GF-D8 (cell line): ENCODE measurements at places on chromosomes 7 and 10.
A peak's percentile ranks its signal among the peaks of the same experiment; 100 is the strongest.

DNA sequence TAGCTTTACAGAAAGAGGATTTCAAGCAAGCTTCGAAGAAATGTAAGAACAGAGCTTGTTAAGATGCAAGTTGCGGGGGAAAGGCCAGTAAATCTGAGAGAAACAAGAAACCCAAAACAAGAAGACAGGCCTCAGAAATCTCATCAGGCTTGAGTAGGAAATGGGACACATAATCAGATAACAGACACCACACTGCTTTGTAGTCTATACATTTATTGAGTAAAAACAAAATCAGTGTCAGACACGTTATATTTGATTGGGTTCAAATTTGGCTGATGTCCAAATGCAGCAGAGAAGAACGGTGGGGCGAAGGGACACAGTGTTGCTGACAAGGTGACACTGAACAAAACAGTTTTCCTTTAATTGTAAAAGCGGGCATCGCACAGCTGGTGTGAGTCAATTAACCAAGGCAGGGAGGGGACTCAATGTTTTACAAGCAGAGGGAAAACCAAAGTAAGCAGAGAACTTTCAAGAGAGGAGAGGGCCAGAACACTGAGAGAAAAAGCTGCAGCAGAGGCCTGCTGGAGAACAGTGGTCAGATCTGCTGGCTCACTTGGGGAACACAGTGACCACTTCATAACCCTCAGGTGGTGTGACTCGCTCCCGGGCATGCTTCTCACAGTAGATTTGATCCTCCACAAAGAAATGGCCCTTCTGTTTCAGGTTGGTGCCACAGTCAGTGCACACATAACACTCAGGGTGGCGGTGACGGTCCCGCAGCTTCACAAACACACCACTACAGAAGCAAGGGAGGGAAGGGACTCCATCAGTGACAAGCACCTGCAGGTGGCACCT, 43.5 kb downstream of the ACSM6 start:
- no peak for DNase-seq

GRCh38 chr7:149772956-149773434, 393 bp downstream of the ZNF467 start:
- no peak for DNase-seq

DNA sequence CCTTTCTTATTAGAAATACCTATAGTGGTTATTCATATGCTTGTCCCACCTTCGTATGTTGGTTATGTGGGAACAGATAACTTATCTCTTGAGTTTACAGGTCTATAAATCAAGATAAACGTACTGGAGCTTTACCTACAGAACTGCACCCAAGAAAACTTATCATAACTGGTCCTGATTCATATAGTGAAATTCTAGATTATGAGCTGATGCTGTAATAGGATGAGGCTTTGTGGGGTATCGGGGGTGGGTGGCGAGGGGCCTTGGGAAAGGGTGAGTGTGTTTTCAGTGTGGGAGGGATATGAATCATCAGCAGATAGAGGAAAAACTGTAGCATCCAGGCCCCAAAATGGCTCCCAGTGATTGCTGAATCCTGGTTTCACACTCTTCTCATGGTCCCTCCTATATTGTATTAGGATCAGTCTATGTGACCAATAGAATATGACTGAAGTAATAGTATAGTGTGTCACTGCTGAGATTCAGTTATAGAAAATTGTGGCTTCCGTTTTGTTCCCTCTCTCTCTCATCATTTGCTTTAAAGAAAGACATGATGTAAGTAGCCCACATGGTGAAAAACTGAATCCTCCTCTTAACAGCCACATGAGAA, 706.8 kb upstream of the LRRTM3 start:
- no peak for DNase-seq

GRCh38 chr10:129309565-129309964, 157.5 kb upstream of the MGMT start:
- no peak for DNase-seq

DNA sequence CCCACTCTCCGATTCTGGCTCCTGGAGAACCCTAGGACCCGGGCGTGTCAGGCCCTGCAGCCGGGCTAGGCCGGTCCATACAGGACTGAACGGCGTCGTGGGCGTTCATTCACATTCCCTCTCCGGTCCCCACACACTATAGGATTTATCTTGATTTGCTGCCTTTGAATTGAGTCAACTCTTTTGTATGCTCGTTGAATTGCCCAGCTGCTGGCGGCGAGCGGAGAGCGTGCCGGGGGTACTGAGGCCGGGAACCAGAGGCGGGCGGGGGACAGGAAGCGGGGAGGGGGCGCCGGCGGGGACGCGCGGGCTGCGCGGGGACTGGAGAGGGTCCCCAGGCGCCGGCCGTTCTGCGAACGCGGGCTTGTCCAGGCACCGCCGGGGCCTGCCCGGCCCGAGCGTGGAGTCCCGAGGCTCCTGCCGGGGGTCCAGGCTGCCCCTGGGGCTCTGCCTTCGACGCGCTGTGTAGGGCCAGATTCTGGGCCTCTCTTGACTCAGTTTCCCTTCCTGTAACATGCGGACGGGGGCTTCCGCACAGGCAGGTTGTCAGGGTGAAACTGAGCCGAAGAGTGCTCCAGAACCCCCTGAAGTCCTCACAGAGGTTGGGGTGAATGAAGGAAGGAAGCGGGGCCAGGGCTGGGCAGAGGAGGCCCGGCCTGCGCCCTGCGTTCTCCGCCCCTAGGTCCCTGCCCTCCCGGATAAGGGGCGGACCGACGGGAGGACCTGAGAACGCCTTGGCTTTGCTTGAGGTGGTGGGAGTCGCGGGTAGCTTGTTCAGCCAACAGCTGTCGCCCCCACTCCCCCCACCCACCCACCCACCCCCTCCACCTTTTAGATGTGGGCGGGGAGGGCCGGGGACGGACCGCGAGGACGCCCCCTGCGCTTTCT, 769 bp upstream of the ELFN1 start:
- DNase-seq: no peak

GRCh38 chr10:36474456-36474855, 650.9 kb upstream of the ANKRD30A start:
- DNase-seq: no peak

DNA sequence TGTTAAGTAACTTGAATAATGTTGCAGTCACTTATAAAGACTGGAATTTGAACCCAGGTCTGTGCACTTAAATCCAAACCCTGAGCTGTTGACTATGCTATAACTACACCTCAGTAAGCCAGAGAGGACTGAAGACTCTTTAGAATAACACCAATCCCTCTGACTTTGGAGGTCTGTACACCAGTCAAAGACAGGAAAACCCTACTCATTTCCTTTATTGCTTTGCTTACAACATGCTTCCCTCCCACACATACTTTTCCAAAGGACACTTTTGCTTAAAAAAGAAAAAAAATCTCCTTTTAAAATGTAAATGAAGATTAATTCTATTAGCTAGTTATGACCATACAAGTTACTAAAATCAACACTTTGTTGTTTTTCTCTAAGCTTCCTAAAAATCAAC, 184.7 kb upstream of the KCTD7 start:
- peak; percentile 50 for DNase-seq

DNA sequence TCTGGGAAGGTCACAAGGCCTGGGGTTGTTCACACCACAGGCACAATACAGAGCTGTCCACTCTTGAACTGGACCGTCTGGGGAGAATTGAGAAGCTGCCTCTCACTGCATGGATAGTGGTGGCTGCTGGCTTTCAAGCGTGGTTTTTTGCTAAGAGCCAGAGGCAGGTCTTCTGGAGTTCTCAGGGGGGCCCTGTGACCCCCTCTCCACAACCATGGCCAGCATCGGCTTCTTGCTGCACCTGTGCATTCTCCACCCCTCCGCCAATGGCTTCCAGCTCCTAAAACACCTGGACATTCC, 140.3 kb downstream of the ADCY1 start:
- DNase-seq: no peak

DNA sequence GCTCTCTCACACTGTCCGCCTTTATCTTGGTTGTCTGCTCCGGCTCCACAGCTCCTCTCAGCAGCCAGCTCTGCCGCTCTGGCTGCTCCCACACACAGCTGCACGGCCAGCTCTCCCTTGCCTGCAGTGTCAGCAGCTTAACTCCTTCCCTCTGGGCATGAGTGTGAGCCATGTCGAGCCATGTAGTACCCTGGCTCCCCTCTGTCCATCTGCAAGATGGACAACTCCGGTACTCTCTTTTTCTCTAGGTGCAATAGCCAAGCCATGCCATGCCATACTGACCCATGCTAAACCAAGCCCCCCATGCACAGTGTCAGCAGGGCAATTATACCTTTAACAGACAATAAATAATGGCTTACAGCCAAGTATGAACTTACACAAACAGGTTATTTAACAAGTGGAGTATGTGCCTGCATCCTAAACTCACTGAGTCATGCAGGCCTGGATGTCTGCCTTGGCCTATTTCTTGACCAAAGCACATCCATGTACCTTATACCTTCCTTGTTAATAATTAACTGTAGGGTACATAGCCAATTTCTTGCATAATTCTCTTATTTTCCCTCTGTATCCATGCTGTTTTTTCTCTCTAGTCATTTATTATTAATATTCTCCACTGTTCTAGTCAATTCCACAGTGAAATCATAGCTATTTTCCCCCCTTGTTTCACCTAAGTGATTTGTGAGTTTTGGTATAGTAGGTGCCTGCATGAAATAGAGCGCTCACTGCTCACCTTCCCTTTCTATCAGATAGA, 170.9 kb downstream of the CDK14 start:
- DNase-seq: no peak

DNA sequence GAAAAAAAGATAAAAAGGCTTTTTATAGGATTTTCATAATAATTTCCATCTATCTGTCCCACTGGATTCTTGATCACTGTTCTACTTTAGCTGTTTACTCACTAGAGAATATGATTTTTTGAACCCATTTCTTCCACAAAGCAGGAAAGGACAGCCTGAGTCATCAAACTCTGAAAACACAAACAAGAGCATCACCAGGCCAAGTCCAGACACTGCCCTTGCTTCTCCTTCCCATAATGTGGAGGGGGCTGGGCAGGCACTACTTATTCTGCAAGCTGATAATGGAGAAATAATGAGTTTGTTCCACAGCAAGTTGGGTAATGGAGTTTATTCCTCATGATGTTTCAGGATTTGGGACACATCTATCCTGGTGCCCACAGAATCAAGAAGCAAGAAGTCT, 13.0 kb upstream of the KCNIP2 start:
- DNase-seq: no peak

DNA sequence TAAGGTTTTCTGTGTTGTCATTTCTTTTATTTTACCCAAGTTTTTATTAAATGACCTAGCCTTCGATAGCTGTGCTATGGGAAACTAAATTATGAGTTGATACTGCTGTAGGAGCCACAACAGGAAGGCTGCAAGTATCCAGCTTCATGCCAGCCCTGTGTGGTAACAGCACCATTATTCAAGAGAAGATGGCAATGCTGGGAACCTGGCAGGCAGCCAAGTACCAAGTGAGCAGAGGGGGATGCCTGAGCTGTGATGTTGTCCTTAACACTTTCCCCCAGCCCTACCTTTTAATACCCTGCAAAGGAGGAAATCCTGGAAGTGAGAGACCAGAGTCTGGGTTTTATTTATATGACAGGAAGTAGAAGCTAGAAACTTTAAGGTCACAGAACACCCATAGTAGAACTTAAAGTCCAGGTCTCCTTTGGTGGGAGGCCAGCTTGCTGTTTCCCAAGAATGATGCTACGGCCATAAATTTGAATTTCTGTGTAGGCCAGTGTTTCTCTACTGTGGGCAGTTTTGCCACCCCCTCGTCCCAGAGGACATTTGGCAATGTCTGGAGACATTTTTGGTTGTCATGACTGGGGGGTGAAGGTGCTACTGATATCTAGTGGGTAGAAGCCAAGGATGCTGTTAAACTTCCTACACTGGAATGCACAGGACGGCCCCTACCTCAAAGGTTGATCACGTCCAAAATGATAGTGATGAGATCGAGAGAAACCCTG, 9.2 kb upstream of the ATXN7L1 start:
- DNase-seq: no peak
